ENCODE measurements at places on chromosomes 13 and 19. TPM values are rescaled to one million over a fixed set of nuclear protein-coding genes. Genes with fewer than 3 reads are reported as not detected.

Gene ZNF471
- polyA plus RNA-seq: 28.7 TPM

Gene ZNF492
- 2.7 TPM for polyA plus RNA-seq

Gene UPK1A
- polyA plus RNA-seq: 0.53 TPM

DNA sequence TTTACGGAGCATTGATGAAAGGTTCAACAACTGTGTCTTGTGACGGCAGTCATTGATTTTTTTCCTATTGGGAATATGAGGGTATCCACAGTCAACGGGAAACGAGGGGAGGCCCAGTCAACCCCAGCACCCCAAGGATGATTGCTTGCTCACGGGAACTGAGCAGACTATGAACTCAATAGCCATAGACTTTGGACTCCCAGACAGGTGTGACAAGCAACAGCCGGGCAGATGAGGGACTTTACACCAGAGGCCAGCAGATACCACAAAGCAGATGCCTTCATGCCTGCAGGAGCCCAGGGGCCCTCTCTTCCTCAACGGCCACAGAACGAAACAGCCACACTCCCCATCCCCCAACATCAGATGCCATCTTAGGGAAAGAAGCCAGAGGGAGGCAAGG is 80.3 kb upstream of the FLT1 start:
- no peak for DNase-seq

DNA sequence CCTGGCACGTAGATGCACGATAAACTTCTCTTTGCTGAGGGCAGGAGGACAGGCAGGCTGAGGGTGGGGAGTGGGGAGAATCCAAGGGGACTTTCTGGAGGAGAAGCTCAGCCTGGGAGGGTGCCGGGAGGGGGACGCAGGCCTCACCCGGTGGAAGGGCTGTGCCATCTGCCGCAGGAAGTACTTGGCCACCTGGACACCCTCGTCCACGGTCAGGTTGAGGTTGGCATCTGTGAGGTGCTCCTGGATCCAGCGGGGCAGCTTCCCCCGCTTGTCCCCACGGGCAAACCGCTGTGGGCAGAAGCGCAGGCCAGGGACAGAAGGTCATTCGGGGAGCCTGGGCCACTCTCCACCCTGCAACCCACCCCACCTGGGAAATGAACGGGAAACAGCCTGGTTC is 11.5 kb downstream of the KLC3 start:
- no peak for DNase-seq

DNA sequence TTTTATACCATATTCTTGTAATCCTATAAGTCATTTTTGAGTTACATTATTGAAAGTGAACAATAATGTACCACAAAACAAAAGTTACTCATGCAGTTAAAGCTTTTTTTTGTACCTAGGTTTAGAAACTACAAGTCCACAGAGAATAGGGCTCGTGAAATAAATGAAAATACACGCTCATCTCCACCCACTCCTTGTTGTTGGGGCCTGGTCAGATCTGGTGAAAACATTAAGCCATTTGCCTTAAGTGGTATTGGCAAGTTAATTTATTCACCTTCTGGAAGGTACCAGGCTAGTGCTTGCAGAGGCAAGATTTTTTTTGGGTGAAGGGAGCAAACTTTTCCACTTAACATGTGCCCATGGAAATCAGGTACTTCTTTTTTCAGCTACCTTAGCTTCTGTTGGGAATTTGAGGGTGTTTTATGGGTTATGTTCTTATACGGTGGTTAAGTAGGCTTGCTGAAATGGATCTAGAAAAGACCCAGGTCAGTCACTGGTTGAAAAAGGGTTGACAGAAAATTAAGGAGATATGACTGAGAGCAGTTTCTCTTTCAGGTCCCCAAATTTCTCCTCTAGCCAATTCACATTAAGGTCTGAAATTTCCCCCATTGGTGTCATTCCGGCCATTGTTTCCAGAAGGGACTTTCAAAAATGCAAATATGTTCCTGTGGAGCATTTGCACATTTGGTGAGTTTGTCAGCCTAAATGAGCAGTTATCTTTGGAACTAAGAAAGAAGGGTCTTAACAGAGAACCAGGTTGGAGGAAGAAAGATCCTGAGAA is 143.3 kb downstream of the KCNRG start:
- no peak for DNase-seq

- no peak for DNase-seq
These were observed 9.7 kb downstream of the ADAMTS10 start for GRCh38 chr19:8600816-8601215.
